ENCODE measurements at places on chromosomes 11 and 22.

GRCh38 chr11:100689141-100689540, 2.1 kb downstream of the ARHGAP42 start:
- no peak for DNase-seq

GRCh38 chr11:110249066-110249465, 47.3 kb downstream of the RDX start:
- DNase-seq, result no peak

- DNase-seq, result no peak
These were observed 949 bp downstream of the TP53AIP1 start for GRCh38 chr11:128941573-128942271.

DNA sequence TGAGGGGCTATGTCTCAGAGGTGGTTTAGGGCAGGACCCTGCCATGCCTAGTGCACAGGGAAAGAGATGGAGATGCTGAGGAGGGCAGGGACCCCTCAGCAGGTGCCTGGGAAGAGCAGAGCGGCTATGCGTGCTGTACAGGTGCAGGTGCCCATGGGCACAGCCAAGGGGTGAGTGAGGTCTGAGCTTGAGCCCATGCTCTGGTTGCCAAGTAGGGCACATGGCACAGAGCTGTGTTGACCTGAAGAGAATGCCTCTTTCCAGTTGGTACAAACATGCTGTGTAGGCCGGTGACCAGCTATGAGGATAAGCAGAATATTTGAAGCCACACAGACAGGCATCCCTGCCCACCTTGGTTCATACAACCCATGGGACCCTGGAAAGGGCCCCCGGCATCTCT, 65.8 kb upstream of the NECTIN1 start:
- DNase-seq, result no peak

- no peak for DNase-seq
These were observed 27.0 kb upstream of the MUC5B start for GRCh38 chr11:1195682-1196515.

- no peak for DNase-seq
These were observed 4.9 kb downstream of the CSNK1E start for GRCh38 chr22:38312261-38312800.

DNA sequence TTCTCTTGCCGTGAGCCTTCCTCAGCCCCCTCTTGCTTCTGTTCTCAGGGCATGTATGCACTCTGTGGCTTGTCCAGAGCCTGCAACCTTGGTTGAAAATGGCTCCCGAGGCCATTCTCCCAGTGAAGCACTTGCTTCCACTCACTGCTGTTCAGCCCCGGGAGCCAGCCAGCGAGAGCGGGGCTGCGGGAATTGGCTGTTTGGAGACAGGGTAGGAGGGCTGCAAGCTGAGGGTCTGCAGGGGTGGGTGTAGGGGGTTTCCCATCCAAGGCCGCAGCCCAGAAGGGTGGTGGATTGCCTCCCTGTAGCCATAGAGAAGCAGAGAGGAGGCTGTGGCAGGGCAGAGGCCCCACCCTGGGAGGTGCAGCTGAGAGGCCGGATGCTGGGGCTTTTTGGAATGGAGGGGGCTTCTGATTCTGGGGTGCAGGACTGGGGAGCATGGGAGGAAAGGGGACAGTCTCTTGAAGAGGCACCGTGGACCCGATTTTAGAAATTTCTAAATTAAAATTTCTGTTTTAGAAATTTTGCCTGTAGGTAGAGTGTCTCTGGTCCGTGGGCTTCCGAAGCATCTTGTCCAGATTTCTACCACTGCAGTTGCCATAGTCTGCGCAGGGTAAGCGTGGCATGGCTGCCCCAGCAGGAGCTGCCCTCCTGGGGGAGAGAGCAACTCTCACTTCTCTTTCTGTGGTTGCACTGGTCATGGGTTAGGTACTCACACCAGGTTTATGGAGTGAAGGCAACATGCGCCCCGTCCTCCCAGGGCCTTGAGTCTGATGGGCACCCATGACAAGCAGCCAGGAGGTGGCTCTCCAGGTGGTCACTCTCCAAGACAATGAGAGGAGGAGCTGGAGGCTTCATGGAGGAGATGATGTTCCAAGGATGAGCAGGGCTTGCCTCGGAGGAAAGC, 100.2 kb downstream of the TBC1D22A start:
- DNase-seq, result no peak

DNA sequence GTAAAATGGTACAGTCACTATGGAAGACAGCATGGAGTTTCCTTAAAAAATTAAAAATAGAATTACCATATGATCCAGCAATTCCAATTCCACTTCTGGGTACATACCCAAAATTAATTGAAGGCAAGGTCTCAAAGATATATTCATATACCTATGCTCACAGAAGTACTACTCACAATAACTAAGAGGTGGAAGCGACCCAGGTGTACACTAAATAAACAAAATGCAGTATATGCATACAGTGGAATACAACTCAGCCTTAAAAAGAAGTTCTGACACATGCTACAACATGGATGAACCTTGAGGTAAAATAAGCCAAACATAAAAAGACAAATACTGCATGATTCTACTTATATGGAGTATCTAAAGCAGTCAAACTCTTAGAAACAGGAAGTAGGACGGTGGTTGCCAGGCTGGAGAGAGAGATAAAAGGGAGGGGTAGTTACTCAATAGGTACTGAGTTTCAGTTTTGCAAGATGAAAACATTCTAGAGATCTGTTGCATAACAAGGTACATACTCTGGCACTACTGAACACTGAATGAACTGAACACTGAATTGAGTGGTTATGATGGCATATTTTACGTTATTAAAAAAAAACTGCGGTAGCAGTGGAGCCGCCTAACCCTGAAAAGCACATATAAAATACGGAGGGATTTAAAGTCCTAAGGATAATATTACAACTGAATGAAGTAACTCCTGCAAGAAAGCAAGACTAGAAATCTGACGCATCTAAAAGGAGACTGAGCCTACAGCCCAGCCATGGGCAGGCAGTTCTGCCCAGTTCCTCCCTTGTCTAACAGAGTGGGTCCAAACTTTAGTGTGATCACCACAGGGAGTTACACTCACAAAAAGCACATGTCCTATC, 12.8 kb downstream of the DGCR2 start:
- DNase-seq, result peak; percentile 50

DNA sequence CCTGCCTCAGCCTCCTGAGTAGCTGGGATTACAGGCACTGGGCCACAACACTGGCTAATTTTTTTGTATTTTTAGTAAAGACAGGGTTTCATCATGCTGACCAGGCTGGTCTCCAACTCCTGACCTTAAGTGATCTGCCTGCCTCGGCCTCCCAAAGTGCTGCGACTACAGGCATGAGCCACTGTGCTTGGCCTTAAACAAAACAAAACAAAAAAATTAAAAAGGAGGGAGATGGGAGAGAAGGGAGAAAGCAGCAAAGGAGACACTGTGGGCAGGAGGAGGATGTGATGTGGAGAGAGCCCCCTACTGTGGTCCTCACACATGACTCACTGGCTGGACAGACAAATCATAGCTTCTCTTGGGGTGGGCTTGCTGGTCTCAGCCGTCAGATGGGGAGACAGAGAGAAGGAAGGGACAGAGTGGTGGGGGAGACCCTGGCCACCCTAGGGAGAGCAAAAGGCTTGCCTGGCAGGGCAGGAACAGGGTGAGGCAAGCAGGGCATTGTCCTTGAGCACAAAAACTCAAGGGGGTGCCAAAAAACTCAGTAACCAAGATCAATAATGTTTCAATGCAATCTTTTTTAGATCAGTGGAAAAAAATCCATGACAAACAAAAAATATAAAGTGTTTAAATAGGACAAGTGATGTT, 31.6 kb downstream of the TPST2 start:
- DNase-seq, result no peak

GRCh38 chr11:116843661-116844060, 6.2 kb upstream of the APOA1 start:
- DNase-seq, result no peak

DNA sequence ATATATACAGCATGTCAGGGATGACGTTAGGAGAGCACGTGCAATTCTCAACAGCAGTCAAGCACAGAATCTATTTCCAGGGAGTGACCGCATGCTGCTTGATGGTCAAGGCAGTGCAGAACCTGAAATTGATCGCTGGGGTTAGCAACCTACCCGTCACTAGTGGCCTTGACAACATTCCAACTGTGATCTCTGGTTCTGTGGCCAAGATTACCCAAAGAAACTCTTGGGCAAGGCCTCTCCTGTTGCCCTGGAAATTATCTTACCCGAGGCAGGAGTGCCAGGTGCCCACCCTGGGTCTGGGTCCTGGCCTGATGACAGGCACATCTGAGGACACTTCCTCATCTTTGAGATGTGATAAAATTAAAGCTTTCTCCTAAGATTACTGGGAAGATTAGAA, 2.2 kb downstream of the TM7SF2 start:
- no peak for DNase-seq

- no peak for DNase-seq
These were observed 83.6 kb downstream of the BCR start for GRCh38 chr22:23263651-23264555.

DNA sequence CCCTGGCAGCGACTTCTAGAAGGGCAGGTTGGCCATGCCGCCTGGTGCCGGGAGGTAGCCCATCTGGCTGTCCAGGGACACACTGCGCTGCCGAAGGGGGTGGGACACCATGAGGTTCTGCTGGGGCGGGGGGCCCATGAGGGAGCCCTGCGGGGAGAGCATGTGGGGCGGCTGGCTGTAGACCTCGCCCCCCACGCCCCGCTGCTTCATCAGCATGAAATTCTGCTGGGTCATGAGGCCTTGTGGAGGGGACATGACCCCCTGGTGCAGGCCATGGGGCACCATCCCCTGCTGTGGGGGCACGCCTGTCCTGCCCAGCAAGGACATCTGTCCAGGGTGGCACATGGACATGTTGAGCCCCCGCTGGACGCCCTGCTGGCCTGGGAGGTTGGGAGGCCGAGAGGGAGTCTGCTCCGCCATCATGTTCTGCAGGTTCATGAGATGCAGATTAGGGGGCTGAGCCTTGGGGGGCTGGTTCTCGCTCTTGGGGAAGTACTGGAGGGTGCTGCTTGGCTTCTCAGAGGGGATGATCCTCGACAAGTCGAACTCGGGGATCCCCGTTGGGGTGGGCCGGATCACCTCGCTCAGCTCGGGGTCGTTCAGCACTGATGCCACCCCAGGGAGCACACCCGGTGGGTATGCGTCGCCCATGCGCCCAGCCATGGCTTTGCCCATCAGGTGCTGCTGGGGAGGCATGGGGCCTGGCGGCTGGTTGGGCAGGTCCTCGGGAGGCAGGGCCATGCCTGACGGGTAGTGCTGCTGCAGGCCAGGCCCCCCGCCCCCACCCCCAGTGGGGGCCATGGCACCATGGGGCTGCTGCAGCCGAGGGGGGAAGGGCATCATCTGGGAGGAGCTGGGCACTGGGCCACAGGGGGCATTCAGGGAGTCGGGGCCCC, 15.0 kb downstream of the CXCR5 start:
- no peak for DNase-seq
